ENCODE measurements at places on chromosomes 7 and 10.

DNA sequence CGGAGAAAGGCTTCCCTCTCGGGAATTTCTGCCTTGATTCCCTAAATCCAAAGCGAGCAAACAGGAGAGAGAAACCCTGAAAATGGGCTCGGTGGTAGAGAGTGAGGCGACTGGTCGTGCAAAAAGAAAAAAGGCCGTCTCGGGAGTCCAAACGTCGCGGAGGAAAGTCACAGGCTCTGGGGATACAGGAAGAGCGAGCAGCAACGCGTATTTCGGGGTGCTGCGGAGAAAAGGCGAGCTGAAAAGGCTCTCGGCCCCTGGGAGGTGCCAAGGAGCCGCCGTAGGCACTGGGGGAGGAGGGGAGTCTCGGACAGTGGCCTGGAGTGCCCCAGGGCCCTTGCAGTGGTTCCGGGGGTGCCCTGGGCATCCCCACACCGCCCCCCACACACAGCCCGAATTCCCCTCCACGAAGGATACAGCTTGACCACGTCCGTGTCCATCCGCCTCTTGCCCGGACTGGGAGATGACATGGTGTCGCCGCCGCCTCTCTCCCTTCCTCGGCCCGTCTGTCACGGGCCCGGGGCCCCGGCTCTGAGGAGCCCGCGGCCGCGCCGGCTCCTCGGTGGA lies 591 bp downstream of the UBE2H start:
- DNase-seq = peak; percentile 28

DNA sequence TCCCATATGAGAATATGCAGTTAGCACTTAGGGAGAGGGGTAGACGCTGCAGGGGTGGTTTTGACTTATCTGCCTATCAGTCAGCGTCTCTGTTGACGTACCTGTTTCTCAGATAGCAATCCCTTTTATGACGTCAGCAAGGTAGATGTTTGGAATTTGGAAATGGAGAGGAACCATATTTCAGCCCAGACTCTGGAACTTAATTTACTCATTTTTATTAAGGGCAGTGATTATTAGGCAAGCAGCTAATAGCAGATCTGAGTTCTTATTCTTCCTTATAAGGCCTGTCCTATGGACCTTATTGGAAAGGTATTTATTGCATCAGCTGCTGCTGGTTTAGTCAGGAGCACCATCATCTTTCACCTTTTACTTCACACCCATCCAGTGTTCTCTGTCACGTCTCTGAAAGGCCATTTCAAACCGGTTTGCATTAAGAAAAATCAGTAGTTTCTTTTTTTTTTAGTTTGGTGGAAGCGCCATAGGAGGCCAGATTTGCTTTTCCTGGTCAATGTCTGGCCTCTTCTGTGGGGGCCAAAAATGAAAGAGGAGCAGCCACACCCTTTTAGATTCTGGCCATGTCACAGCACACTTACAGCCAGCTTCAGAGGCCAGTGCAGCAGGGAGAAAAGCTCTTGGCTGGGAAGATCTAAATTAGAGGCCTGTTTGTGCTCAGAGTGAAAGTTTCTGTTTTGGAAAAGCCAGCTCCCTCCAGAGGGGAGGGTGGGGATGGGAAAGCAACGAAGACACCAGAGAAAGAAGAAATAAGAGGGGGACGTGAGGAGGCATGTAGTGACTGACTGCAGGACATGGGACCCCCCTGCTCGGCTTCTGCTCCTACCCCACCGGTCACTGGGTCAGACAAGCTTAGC lies 146.3 kb downstream of the TCF7L2 start:
- no peak for DNase-seq

- no peak for DNase-seq
These were observed 212.2 kb downstream of the CUX1 start for GRCh38 chr7:102029616-102030015.

DNA sequence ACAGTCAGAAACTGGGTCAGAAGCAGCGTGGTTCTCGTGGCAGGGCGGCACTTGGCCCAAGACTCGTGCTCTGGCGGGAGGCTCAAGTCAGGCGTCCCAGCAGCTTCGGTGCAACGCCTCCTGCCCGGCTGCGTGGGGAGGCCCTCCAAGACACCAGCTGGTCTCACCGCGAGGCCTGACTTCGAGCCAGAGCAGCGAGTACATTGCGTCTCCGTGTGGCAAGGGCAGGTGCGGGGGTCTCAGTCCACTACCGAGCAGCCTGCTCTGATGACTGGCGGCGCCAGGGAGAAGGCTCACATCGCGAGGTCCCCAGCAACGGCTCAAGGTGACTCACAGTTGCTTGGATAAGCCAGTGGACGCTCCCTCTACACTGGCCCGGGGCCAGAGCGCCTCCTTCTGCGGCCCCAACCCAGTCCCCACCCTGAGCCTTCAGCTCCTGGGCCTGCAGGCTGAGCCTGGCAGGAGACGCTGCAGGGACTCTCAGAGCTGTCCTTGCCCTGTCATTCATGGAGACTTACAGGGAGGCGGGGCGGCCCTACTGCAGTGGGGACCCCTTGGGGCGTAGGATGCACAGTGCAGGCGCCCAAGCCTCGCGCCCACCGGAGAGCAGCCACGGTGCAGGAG lies 41.9 kb upstream of the PRKAR1B start:
- DNase-seq = no peak

DNA sequence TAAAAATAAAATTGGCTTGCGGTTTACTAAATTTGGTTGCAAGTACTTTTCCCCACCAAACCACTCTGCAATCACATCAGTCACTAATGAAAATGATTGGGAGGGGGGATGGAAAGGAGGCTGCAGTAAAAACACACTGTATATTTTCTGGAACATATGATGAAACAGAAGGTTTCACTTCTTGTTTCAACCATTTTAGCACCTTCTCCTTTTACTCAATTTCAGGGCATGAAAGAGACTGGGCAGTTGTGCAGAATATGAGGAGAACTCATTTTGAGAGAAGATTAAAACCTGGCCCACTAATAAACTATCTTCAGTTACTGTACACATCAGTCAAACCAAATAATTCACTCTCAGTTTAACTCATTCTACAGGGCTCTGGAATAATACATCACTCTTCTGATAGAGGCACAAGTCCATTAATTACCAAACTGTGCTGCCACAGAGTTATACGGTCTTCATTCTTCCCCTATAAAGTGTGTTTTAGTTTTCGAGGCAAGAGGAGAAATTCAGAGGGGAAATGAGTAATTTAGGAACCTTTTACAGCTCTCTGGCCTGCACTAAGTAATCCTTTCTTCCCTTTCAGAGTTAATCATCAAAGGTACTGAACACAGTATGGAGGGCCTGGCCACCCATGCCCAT lies 25.5 kb downstream of the JAZF1 start:
- DNase-seq = no peak
